Osteocyte (in vitro differentiated cells): ENCODE measurements at places on chromosomes 5 and 9. TPM values are rescaled to one million over a fixed set of nuclear protein-coding genes. Genes with fewer than 3 reads are reported as not detected.

The MED7 gene
- 9.2 and 9.3 TPM in 2 replicates for total RNA-seq

The SPINK13 gene
- not detected in 2 replicates for total RNA-seq

The GARIN3 gene
- total RNA-seq, result not detected in 2 replicates

DNA sequence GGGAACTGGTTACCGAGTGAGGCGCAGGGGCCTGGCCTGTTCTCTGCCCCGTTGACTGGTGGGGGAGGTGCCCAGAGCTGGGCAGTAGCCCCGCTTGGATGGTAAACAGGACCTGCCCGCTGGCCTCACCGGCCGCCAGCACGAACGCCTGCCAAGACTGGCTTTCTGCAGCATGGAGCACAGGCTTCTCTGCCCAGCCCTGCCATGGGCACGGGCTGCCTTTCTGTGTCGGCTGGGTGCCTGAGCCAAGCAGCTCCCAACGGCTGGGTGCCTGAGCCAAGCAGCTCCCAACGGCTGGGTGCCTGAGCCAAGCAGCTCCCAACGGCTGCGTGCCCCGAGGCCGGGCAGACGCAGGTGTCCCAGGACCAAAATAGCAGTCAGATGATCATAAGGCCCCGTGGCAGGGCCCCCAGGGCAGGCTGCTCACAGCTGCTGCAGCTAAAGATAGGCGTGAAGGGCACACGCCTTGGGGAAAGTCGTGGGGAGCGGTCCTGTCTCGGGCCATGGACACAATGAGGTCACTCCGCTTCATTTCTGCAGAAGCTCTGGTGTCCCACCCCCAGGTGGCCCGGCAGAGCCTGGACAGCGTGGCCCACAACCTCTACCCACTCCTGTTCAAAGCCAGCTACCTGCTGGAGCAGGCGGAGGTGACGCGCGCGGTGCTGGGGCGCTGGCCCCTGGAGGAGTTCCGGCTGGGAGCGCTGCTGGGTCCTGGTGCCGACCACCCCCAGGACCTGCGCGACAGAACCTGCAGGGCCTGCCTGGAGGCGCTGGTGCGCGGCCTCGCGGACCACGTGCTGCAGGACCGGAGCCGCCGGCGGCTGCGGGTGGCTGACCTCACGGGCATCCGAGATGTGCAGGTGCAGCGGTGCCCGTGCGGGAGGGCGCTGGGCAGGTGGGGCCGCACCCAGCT is at the start of gene LRRC14B:
Gene LRRC14B, plus strand, starts transcription at position 460 of the 913 bp plus-strand sequence. Its CDS starts 44 bp downstream, at position 504.
- no peak for DNase-seq

DNA sequence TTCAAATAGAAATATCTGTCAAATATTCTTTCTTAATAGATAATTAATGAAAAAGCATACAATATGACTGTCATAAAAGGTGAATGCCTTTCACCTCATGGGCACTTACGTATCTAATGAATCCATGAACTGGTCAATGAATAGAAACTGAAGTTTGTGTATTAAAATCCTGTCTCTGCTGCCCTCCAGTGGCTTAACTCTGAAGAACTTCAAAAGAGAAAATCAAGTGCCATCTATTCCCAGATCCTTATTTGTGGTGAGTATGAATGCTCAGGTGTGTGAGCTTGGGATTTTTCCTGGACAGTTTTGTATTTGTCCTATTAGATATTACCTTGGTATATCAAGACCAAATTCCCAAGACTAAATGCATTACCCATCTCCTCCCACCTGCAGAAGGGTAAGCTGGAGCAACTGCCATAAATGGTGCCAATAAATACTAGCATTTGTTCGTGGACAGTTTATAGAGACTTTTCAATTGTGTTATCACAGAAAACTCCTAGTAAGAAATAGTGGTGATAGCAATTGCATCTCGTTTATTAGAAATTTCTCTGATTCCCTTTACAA is 44.0 kb upstream of the SVEP1 start:
- no peak for DNase-seq

GRCh38 chr5:4196744-4197143 is 601.1 kb downstream of the IRX1 start:
- DNase-seq, result no peak

DNA sequence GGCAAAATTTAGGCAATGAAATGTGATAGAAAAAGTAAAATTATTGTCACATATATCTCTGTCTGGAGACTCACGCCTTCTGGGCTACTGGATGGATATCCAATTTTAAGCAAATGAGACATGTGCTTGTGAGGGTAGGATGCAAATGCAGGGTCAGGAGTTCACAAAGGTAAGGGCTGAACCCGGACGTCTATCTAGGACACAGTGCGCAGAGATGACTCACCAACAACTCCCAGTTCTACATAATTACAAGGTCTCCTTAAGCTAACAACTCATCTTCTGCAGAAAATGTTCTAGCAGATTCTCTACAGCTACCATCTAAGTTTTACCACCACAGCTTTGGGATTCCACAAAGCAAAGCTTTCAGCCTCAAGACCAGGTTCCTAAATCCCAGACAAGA is 160.5 kb downstream of the ENTREP1 start:
- no peak for DNase-seq

DNA sequence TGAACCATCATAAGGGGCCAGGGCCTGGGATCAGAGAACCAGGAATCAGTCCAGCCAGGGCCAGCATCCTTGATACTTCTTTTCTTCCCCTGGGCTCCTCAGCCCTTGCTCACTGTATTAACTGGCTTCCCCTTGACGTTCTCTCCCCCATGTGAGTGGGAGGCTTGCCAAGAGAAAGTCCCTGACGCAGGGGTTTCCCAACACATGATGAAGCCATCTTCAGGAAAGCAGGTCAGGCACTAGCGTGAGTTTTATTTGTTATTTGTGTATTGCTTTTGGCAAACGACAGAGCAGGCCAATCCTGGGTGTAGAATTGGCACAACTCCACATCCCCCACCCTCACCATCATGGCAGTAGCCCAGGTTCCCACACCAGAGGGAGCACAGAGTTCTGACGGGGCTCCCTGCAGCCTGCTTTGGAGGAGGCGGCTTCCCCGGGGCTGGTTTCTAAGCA is 165.5 kb upstream of the NFIL3 start:
- no peak for DNase-seq

- no peak for DNase-seq
Measured at GRCh38 chr9:14179449-14179848, 134.5 kb downstream of the NFIB start.

DNA sequence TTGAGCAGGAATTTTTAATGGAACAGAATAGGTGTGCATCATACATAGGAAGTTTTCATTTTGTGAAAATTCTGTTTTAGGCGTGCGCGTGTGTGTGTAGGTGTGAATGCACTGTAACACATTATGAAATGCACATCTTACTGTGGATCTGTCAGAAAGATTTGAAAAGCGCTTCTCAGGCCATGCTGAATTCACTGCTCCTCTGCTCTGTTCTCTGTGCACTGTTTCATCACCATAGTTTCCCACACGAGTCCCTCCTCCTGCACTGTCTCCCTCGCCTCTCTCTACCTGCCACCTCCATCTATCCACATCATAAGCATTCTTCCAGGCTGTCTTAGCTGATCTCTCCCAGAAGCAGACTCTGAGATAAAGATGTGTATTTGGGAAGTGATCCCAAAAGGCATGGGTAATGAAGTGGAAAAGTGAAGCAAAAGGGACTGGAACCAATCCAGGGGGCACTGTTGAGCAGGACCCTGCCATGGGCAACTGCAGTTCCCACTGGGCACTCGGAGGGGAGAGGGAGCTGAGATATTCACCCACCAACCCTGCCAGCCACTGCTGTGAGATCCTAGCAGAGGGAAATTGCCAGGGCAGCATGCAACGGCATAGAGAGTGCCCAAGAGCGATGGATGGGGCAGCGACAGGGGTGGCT is 65.9 kb downstream of the GABBR2 start:
- no peak for DNase-seq
